Activated CD4-positive, alpha-beta T cell treated with anti-CD3 and anti-CD28 coated beads, Interleukin-10, Interleukin-2, amounts not matched to agents 100 ng/mL and 50 ng/mL, durations not matched to agents 16 hours and 8 hours (primary cell): ENCODE measurements at places on chromosomes 7 and 10.
A peak's percentile ranks its signal among the peaks of the same experiment; 100 is the strongest.

- DNase-seq: no peak
Measured at GRCh38 chr7:23216021-23216420, 30.6 kb upstream of the GPNMB start.

GRCh38 chr10:60951272-60951724 lies 7.3 kb upstream of the RHOBTB1 start:
- DNase-seq: no peak

- DNase-seq: no peak
Measured at GRCh38 chr7:121419201-121420148, 23.4 kb upstream of the FAM3C start.

DNA sequence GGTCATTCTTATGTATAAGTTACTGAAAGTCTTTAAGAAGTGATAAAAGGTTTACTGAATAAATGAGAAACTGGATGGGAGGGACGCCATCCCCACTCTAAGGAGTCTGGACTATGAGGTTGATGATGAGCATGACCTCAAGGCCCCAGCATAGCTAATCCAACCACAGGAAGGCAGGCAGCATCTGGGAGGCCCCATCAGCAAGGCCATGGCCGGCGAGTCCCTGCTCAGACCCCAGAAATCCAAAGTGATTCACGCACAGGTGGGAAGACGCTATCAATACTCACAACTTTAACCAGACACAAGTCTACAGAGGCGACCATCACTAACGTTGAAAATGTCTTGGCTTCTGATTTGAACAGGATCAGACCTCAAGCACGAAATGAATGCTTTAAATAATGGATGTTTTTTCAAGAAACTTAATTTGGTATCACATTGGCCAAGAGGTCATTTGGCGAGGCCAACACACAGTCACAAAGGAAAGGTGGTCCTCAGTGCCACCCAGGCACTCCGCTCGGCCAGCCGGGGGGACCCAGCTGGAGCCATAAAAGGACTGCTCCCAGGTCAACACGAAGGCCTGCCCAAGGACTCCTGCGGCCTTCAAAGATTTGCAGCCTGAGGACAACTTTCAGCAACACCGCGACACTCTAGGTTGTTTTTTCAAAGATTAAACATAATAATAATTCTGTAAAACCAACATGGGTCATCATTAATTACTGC lies 228.5 kb downstream of the PTPRN2 start:
- DNase-seq: no peak

DNA sequence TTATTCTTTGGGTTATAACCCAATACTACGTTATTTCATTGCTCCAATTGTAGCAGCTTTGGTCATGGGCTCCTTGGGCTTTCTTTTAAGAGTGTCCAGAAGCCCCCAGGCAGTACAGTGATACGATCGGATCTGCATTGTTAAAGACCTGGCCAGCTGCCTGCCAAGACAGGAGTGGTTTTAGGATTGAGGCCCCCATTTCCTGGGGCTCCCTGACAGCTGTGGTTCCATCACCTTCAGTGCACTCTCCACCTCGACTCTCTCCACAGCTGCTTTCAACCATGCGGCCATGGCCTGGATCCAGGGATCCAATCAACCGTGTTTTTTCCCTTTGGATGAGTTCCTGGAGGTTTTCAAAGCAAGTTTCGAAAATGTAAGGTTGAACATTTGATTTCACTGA lies 123.4 kb upstream of the BTBD16 start:
- no peak for DNase-seq

DNA sequence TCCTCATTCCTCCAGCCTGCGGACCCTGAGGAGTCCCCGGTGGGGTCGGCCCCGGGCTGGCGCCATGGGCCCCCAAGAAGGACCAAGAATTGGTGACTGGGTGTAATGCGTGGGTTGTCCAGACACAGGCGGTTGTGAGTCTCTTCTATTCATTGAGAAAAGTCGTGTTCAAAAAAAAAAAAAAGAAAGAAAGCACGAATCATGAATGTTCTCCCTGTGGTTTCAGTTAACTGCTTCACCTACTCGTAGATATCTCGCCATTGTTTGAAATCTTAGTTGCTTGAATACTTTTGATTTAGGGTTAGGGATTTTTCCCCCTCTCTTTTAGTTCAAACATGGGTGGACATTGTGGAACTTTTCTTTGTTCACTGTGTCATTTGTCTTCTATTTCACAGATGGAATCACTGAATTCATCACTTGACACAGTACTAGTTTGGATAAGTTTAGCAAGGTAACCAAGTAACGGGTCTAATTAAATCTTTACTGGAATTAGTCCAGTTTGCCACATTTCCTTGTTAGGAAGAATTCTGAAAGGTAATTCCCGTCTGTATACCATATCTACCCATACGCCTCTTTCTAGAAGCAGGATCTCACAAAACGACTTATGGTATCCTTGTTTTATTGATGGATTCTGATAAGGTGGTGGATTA lies 775 bp downstream of the STARD3NL start:
- peak; percentile 21 for DNase-seq

- peak; percentile 69 for DNase-seq
Measured at GRCh38 chr7:137961200-137962177, 40.4 kb downstream of the CREB3L2 start.

DNA sequence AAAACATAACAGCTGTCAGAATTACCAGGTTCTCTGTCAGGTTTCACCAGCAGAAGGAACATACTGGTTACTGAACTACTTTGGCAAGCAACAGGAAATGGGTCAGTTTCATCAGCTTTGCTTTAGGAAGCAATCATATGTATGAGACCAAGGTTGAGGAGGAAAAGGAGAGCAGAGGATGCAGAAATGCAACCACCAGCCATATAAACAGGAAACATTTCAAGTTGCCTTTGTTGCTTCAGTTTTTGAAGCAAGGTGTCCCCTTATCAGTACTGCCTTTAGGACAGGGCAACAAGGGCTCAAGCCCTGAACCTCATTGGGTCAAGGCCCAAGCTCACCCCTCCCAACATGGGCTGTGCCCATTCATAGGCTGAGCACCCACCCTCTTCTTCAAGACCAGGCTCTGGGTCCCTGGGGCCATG lies 10.2 kb downstream of the HIPK2 start:
- peak; percentile 78 for DNase-seq

DNA sequence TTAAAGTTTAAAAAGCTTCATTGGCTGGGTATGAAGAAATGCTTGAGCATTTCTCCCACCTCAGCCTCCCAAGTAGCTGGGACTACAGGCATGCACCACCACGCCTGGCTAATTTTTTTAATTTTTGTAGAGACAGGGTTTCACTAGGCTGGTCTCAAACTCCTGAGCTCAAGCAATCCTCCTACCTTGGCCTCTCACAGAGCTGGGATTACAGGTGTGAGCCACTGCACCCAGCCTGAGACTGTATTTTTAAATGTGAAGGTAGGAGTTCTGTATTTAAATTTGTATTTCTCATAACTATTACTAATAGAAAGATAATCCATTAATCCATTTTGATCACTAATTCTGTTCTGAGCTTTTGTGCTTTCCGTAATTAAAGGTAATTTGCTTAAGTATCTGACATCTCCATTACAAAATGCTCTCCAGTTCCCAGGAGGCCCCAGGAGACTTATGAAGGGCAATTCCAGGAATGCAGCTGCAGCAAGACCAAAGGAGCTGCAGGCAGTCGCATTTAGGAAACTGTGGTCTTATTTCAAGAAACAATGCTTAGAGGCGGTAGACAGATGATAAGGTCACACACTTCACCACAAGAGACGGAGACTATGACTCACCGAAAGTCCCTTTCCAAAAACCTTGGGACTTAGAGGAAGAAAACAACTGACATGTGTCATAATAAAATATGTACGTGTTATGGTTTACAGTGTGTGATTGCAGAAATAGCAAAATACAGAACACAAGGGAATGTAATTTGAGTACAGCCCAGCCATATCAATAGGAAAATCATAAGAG lies 23.3 kb downstream of the YAE1 start:
- peak; percentile 92 for DNase-seq

GRCh38 chr10:122163174-122164022 lies 107.7 kb upstream of the BTBD16 start:
- no peak for DNase-seq

DNA sequence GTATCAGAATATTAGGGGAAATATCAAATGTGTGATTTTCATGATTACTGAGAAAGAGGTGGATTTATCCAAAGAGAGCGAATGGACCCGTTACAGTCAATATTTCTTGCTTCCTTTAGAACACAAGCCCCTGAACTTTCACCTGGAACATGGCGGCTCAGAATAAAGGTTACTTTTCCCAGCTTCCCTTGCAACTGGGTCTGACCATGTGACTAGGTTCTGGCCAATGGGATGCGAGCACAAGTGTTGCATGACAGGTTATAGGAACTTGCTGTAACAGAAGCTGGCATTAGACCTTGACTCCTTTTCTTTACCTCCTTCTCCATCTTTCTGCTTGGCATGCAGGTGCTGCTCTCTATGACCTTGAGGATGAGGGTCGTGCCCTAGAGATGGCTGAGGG lies 556.1 kb downstream of the TYW1 start:
- no peak for DNase-seq

DNA sequence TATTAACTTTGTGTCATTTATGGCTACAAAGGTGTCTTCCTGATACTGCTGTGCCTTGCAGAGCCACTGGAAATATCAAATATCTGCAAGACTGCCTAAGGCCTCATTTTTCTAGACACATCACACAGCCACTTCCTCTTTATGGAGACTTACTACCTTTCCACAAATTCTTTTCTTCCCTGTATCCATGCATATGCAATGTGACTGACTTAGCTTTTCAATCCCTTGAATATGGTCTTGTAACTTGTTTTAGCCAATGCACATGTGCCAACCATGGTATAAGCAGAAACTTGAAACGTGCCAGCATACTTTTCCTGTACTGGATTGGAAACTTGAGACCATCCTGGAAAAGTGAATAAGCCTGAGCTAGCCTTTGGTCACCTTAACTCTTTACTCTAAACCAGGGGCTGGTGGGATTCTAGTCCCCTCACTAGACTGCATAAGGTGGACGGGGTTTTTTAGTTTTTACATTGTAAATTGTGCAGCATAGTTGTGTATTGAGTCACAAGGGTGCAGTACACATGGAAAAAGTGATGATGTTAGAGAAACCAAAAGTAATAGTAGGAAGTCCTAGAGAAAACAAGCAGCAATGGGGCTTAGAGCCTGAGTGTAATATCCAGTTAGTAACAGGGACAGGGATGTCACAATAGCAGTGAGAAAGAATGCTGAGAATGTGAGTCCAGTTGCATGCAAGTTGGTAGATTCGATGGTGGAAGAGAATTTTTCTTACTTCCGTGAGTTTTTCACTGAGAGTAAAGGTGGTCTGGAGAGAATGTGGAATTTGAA lies 879.5 kb downstream of the SORCS1 start:
- no peak for DNase-seq

DNA sequence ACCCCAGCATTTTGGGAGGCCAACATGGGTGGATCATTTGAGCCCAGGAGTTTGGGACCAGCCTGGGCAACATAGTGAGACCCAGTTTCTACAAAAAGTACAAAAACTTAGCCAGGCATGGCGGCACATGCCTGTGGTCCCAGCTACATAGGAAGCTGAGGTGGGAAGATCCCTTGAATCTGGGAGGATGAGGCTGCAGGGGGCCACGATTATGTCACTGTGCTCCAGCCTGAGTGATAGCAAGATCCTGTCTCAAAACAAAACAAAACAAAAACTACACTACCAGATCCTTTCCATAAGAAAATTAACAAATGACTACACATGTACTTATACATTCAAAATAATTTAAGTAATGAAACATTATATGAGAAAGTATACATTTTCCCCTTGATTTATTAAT lies 116.4 kb upstream of the KLF6 start:
- peak; percentile 36 for DNase-seq

DNA sequence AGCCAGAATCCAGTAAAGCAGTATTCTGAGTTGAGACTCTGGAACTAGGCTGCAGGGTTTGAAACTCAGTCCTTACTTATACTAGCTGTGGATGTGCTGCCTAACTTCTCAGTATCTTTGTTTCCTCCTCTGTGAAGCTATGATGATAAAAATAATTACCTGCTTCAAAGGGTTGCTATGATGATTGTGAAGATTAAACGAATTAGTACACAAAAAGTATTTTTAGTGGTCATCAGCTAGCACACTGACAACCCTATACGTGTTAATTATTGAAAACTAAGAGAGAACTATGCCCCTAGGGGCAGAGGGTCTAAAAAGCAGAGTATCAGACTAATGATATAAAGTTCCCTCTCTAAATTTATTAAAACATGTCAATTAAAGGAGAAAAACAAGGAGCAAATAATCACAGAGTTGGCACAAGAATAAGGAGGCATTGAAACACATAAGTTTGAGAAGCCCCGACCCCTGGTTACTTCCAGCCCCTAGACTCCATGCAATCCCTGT lies 34.4 kb upstream of the ADD3 start:
- no peak for DNase-seq

DNA sequence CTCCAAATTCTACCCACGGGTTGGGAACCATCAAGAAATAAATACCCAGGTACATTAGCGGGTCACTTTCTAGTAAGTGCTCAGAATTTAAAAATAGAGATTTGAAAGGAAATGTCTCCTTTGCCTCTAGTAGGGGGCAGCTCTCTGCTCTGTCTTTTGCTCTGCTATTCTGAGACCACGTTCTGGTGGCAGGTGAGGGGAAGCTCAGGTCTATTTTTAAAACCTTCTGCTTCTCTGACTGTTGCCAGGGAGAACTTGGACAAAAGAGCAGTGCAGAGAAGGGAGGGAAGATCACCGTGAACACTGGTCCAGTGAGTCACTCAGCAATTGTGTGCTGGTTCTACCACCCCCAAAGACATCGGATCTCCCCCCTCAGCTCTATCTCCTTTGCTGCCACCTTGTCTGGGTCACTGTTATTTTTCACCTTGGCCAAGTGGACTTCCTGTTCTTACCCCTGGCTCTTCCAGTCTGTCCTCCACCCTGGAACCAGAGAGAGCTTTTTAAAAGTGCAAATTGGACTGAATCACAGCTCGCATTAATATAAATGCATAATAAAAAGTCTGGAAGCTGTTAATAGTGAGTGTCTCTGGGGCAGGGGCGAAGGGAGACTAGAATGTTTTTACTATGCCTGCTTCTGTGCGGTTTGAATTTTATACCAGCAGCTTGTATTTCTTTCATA lies 72.4 kb upstream of the LOXL4 start:
- no peak for DNase-seq

GRCh38 chr10:48602401-48603135 lies 2.3 kb downstream of the ARHGAP22 start:
- no peak for DNase-seq

DNA sequence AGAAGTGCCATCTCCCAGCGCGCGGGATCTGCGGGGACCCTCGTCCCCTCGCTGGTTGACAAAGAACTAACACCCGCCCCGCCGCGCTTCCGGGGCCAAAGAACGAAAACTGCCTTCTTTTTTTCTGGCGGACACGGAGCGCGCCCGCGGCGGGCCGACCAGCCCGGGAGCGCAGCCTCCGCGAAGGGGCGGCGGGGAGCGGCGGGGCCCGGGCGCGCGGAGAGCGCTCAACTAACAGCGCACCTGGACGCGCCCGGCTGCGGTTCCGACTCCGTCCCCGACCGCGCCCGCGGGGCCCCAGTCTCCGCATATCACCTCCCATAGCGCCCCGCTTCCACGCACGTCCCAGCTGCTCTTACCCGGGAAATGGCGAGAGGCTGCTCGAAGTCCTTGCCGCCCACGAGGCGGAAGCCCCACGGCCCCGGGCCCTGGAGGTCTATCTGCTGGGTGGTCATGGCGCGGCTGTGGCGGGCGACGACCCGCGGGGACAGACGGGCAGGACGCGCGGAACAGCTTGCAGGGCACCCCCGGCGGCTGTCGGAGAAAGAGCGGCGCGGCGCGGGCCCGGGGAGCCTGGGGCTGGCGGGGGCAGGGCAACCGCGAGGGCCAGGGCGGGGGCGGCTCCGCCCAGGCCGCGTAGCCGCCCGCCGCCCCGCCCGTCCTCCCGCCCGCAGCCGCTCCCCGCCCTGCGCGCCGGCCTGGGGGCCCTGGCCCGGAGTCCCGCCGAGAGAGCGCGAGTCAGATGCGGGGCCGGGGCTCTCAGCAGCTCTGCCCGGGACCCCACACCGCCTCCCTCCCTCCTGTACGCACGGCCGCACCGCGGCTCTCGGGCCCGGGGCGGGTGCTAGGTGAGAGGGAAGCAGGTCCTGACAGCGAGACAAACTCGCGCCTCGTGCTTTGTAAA lies at the start of gene PDLIM1:
TSS of gene PDLIM1 (minus strand) at position 543 of the 904 bp plus-strand sequence. CDS start at position 455, 88 bp downstream.
- DNase-seq: peak; percentile 39
